ENCODE measurements at places on chromosomes 5 and 9.

DNA sequence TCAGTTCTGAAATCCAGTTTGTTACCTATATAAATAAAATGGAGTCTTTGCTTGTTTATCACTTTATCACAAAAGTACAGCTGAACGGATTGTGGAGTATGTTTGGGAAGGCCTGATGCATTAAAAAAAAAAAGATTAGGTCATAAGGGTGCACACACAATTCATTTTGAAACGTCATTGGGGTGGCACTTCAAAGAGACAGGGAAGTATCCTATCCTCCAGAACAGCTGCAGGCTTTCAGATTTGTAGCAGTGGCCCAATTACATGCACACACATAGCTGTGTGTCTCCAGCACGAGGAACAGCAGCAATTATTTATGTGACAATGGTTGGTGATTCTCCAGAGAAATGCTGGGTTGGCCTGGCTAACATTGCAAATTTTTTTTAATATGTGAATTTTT is 46.8 kb upstream of the FER start:
- DNase-seq, result no peak

- DNase-seq, result no peak
These were observed 151.2 kb downstream of the RXRA start for GRCh38 chr9:134477342-134477925.

- DNase-seq, result no peak
These were observed 105.5 kb upstream of the PITX1 start for GRCh38 chr5:135139381-135140134.

DNA sequence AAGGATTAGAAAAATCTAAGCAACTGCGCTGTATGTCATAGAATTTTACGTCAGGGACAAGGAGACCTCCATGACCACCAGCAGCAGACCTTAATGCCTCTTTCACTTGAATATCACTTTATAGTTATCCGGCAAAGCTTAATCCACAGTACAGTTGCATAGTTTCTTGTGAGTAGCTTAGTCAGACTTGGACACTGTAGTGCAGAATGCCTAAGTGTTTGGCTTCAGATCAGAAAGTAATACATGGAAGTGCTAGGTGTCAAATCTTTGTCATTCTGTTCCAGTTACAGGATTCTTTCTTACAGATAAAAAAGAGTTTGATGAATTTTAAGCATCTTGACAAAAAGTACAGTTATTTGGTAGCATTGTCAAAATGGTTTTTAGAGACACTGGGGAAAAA is 239.9 kb upstream of the PAPPA start:
- DNase-seq, result no peak

DNA sequence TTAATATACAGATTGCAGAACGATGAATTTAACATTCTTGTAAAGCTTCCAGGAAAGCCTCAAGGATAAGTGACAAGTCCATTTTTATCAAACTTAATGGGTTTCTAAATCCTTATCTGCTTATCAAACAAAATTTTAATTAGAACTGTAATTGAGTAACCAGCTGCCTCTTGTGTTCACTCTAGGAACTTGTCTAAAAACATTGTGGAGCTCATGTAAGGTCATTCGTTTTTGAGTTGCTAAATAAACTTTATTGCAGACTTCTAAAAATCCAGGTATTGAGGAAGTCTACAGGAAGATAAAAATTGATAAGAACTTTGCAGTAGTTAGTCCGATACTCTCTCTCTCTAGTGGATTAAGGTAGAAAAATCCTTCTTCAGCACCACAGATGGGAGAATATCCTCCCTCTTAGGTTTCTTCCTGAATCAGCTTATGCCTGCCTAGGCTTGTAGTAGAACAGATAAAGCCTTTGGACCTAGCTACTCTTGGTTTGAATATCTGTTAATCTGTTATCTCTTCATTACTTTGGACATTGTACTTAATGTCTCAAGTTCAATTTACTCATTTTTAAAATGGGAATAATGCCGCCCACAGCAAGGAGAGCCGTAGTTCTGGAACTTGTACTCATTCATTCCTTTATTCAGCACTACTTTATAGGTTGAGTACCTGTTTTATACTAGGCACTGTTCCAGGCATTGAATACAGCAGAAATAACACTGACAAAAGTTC is 60.0 kb upstream of the DHFR start:
- no peak for DNase-seq

All from spleen (tissue), 13 donors.